ENCODE measurements at places on chromosomes 5 and 9. TPM values are rescaled to one million over a fixed set of nuclear protein-coding genes. Genes with fewer than 3 reads are reported as not detected.

CAAP1 gene
- 6.7 TPM for polyA plus RNA-seq

FAM81B gene
- polyA plus RNA-seq: not detected

SOX30 gene
- polyA plus RNA-seq: 0.05 TPM

ZNF484 gene
- 0.65 TPM for polyA plus RNA-seq

SLIT3 gene
- 2.0 TPM for polyA plus RNA-seq

FAF2 gene
- 9.7 TPM for polyA plus RNA-seq

LCN12 gene
- polyA plus RNA-seq: 0.24 TPM

SCGB3A2 gene
- not detected for polyA plus RNA-seq

OR1J2 gene
- polyA plus RNA-seq: not detected

IL33 gene
- polyA plus RNA-seq: 5.8 TPM

CCDC187 gene
- not detected for polyA plus RNA-seq

LCNL1 gene
- 0.20 TPM for polyA plus RNA-seq

All from esophagus (tissue), 2 donors.